ENCODE measurements at places on chromosomes 6 and 20.

DNA sequence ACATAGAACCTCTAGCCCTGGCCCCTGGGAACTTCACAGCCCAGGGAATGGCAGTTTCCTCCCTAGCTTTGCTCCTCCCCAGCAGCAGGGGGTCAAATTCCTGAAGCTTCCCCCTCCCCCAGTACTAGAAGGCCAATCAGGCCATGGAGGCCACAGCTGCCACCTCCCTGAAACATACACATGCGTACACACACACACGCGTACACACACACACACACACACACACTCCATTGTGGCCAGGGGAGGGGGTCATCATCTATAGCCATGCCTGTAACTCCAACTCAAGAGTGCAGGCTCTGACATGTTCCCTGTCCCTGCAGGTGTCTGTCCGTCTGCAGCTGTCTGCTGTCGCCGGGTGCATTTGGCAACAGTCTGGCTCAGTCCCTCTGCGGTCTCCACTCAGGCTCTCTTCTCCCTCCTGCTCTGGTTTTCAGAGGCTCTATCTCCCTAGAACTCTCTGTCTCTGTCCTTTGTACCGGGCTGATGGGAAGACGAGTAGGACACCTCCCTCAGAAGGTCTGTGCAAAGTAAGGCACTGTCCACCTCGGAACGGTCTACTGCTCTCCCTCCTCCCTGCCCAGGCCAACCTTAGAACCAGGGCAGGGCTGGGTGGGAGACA lies 1.4 kb downstream of the LRFN2 start:
- DNase-seq = no peak

GRCh38 chr6:44530209-44530909 lies 142.9 kb downstream of the CDC5L start:
- DNase-seq = no peak

DNA sequence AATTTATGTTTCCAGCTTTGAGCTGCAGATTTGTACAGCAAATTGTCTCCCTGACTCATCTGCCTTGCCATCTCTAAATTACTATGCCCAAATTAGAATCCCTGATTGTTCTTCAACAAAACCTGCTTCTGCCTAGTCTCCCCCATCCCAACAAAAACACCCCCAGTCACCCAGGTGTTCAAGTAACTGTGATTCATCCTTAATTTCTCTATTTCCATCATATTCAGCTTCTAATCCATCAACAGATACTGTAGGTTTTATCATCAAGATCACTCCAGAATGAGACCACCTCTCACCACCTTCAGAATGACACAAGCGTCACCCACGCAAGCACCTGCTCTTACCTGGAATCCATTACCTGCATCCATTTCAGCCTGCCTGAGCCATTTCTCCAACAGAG lies 498.5 kb downstream of the PRKN start:
- no peak for DNase-seq

DNA sequence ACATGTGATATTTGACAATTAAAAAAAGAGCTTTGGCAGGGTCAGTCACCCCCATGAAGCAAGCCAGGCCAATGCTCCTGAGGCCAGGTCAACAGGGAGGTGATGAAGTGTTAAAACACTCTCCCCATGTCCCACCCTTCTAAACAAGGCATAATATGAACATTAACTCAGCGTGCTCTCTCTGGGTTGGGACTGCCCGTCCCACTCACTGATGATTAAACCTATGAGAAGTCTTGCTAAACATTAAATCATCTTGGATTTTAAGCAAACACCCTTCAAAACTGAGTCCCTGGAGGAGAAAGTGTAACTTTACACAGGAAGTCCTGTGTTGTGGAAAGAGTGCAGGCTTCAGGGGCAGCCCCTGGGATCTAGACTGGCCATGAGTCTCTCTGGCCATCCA lies 558.5 kb downstream of the CD83 start:
- no peak for DNase-seq

- DNase-seq = no peak
Observed at GRCh38 chr6:44049989-44050871, 77.0 kb downstream of the MRPL14 start.

DNA sequence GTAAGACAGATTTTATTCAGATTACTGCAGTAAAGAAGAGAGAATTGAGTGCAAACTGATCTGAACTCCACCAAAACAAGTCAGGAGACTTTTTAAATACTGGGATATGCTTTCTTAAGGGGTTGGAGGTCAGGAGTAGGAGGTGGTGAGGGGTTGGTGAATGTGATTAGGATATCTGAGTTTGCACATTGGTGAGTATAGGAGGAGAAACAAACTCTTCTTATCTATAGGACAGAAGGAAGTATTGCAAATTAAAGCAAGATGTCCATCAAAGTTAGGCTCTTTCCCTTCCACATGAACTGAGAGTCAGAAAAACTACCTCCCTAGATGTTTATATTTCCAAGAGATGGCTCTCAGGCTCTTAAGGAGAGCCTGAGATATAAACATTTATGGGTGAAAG lies 114.6 kb upstream of the HTR1E start:
- no peak for DNase-seq

- no peak for DNase-seq
Observed at GRCh38 chr6:136031982-136032381, 180.5 kb downstream of the PDE7B start.
